NCI-H1436 treated with DMSO at 0.1 percent for 48 hours (cell line): ENCODE measurements at places on chromosomes 2 and 18.

GRCh38 chr2:3171564-3172264 is 205.9 kb downstream of the EIPR1 start:
- DNase-seq: no peak

DNA sequence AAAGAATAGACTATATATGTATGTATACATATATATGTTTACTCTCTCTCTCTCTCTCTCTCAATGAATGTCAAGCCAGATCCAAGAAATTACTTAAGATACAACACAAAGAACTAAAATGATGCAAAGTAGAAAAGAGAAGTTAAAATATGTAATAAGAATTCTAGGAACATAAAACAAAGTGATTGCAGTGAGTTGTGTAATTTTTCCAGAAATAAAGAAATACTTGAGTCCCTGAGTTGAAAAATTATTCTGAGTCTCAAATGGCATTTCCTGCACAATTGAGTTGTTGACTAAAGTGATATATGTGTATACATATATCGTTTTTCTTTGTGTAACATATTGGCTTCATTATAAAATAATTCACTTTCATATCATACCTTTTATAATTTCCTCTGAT is 262.4 kb downstream of the INSIG2 start:
- DNase-seq: no peak

GRCh38 chr18:69882965-69883668 is 64.6 kb downstream of the CD226 start:
- no peak for DNase-seq

DNA sequence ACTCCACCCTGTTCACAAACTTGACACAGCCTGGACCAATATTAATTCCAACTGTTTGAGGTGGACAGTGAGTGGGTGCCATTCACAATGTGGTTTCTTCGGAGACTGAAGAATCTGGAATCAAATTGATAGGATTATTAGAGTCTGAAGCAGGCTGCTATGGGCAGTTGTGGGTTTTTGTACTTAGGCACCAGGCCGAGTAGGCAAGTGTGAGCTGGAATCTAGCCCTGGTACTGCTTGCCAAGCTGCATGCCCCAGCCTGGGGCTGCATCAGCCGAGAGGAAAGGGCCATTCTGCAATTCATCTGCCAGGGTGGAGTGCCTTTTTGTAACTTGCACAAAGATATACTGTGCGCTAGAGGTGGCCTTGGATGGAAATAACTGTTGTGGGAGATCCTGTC is 654.7 kb upstream of the FANCL start:
- DNase-seq: no peak

- DNase-seq: no peak
These were observed 122.5 kb upstream of the LTBP1 start for GRCh38 chr2:32824070-32824809.

GRCh38 chr18:22009242-22009641 is 160.1 kb upstream of the GATA6 start:
- DNase-seq: no peak

DNA sequence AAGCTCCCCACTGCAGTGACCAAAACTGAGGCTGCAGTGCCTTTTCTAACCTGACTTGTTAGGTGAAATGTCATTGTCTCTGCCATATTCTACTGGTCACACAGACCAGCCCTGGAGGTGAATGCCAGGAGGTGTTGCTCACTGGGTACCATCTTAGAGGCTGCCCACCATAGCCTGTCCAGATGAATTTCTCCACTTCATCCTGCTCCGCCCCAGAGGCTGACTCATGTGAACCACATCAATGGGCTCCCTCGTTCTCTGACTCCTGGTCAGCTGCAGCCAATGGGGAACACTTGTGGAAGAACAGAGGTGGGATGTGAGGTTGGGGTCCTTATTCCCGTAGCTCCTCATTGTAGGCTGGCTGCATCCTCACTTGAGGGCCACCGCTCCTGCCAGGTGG is 3.4 kb upstream of the NARS1 start:
- DNase-seq: no peak

DNA sequence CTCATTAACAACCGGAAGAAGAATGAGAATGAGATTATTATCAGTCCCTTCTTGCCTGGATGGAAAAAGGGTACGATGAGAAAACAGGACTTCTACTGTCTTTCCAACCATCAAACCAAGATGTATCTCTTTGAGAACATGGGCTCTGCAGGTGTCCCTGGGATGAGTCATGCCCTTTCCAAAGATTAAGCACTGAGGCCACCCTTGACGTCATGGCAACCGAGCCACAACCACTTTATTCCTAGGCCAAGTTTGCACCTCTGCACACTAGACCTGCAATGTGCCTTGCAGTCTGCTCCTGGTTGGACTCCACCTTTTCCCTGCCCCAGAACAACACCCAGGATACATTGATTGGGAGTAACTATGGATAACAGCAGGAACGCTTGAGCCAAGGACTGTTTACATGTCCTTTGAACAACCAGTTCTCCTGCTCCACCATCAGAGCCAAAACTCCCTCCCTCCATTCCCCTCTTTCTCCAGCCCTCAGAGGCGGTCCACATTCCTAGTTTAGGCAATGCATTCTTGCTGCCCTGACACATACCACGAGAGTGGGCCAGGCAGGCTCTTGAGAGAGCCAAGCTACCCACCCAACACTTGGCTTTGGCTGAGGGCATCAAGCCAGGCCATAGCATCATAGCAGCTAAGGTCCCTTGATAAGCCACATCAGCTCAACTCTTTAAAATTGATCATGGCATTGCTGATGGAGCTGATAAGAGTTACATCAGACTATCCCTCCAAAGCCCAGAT is 310.7 kb downstream of the TNS1 start:
- DNase-seq: no peak

- no peak for DNase-seq
These were observed 27.2 kb upstream of the PAPOLG start for GRCh38 chr2:60728855-60729254.

- no peak for DNase-seq
These were observed 222.1 kb upstream of the SMAD2 start for GRCh38 chr18:48152549-48152948.

DNA sequence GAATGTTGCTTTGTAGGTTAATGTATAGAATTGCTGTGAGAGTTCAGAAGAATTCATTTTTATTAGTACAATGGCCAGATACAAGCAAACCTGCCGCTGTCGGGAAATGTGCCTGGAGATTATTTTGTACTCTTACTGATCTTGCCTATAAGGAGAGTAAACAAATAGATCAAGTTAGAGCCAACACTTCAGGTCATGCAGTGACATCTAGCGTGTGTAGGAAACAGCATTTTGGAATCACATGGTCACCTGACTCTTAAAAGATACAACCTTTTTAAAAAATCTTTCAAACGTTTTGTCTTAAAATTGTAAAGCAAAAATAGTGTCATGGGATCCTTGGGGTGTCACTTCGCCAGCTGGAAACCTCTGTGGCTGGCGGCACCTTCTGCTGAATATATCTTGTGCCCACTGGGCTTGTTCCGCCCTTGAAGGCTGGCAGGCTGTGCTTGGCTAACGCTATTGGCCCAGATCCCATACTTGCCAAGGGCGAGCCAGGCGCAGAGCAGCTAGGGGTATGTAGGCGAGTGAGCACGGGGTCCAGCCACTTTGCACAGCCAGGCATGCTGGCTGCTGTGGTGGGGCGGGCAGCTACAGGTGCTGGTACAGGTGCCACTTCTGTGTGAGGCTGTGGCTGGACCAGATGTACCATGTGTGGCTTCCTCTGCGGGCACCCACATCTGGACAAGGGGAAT is 19.5 kb upstream of the RPRM start:
- DNase-seq: no peak

DNA sequence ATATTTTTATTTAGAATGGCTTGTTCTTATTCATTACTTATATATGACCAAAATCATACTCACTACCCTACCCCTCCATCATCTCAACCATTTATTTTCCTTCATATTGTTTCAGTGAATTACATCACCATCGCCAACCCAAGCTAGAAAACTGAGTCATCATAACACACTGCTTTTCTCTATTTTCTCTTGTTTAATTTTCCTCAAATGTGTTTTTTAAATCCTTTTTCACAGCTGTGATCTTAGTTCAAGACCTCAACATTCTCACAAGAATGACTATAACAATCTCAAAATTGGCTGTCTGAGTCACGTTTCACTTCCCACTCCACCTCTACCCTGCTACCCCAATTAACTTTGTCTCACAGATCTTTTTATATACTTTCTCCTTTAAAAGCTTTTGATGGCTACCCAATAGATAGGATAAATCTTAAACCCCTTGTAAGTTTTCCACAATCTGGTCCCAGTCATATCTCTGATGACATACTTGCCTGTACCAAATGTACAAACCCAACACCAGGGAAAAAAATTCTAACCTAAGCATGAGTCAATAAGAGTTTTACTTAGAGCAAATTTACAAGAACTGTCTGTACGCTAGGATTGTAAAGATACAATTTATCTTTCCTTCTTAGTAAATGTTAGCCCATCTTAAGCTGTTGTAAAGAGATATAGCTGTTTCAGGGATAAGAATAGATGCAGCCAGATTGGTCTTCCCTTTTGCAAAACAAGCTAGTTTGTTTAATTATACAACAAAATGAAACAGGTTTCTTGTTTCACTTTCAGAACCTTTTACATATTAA is 635.1 kb upstream of the SLC39A10 start:
- no peak for DNase-seq

DNA sequence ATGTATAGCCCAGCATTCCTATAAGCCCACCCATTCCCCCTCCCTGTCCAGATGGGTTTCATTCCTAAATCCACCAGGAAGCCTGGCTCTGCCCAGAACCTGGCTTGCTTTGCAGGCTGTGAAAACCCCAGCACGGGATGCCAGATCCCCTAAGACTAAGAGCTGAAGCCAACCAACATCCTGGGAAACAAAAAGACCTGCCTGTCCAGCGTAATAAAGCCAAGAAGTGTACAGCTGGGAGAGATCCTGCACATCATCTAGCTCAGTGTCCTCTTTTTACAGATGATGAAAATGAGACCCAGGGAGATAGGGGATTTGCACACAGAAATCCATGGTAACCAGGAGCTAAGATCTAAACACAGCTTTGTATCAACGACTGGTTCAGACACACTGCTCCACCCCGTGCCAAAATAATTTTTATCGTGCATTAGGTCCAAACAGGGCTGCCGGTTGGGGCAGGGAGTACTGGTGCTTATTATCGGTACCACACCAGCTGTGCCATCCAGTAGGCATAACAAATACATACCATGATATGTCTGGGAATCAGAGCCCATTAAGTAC is 2.9 kb downstream of the RND3 start:
- DNase-seq: no peak

DNA sequence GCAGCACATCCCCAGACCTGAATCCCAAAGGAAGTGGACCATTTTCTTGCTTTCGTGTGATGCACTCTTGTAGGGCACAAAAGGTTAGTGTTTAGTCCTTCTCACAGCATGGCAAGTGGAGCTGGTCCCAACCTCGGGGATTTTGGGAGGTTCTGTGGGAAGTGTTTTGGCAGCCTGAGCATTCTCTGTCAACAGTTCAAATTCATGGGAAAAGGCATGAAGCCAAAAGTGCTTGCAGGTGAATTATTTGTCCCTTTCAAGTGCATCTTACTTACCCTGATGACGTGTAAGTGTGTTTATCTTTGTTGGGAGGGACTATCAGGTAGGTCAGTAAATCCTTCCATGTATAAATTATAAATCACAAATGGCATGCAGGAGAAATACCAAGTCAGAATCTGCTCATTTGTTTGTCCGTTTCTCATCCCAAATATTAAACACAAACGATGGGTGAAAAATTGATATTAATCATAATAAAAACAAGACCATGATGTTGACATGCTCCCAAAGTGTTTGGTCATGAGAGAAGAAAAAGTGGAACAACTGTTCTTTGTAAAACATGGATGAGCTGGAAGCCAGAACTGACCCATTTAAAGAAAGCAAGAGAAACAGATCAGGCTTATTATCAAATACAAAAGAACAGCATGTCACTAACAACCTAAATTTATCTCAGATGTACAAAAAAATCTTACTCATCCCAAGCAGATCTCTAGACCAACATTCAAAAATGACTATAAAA is 57.6 kb downstream of the EPHA4 start:
- no peak for DNase-seq

GRCh38 chr2:289362-290089 is 1.6 kb upstream of the ALKAL2 start:
- DNase-seq: no peak

- no peak for DNase-seq
These were observed 204.2 kb downstream of the MBD2 start for GRCh38 chr18:54020156-54020745.

- no peak for DNase-seq
These were observed 431 bp upstream of the CNRIP1 start for GRCh38 chr2:68320118-68320641.

GRCh38 chr18:28208712-28209265 is 31.9 kb upstream of the CDH2 start:
- DNase-seq: no peak

- DNase-seq: no peak
These were observed 26.4 kb upstream of the FHOD3 start for GRCh38 chr18:36271153-36271552.

- DNase-seq: no peak
These were observed 101.9 kb downstream of the ACTR2 start for GRCh38 chr2:65329525-65329924.

DNA sequence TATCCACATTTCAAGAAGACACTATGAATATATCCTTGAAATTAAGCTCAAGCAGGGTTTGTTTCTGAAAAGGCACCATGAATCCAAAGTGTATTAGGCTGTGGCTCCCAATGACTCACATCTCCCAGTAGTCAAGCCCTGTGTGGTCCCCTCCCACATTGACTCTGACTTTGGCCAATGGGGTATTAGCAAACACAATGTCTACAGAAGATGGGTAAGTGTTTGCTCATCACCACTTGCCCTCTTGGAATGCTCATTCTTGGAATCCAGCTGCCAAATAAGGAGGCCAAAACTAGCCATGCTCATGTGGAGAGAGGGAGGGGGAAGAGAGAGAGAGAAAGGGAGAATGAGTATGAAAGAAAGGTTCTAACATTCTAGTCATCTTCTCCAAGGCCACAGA is 490.0 kb downstream of the TXNL1 start:
- no peak for DNase-seq

DNA sequence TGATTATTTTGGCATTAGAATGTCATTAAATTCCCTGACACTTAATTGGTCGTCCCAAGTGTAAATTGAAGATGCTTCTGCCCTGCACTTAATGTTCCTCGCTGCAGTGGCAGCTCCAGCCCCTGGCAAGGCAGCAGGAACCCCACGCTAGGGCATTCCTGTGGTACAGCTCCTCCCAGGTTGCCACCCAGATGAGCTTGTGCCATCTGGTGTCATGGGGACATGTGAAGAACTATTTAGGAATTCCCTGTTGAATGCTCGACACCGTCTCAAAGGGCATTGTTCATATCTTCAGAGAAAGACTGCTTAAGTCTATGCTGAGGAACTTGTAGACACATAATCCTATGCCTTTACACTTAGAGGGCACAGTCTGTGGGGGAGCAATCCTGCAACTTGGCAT is 38.9 kb downstream of the BCL2L11 start:
- no peak for DNase-seq

DNA sequence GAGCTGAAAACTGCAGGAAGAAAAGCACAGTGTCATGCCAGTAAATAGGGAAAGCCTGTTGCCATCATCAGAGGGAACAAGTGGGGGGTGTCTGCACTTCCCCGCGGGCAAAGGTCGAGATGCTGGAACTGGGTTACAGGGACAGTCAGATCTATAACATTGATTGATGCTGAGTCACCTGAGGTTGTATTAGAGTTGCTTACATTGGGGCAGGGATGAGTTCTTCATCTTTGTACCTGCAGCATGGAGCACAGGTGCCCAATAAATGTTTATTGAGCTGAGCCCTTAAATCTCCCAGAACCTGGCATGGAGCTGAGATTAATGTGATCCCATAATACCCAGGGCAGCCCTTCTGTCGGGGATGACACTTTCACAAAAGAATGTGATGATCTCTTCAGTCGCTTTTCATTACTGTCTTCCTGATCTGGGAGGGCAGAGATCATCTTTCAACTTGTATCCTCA is 5.9 kb upstream of the RNF152 start:
- DNase-seq: no peak
